ENCODE measurements at places on chromosomes 7 and 10. TPM values are rescaled to one million over a fixed set of nuclear protein-coding genes. Genes with fewer than 3 reads are reported as not detected.
A peak's percentile ranks its signal among the peaks of the same experiment; 100 is the strongest.

GRCh38 chr7:29091715-29092114, 54.6 kb downstream of the CPVL start:
- H3K27ac ChIP-seq, result no peak overlapping the region
- no peak overlapping the region for H3K4me3 ChIP-seq
- no peaks in the 10 kb centered on the region for H3K36me3 ChIP-seq
- no peak for DNase-seq
- no peaks in the 10 kb centered on the region for H3K4me1 ChIP-seq

DNA sequence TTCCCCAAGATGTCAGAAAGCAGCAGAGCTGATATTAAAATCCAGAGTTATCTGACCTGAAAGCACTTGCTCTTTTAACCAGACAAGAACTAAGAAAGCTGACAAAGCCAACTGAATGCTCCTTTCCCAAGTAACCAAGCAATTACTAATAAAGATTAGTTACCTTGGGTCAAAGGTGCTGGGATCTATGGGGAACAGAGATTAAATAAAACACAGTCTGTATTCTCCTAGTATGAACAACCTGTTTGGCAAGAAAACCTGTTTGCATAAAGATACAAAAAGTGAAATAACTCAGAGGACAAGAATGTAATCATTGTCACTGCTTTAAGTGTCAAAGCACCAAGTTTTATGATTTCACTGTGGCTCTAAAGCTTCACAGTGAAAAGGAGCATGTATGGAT, 35.7 kb downstream of the ITPRID1 start:
- H3K27ac ChIP-seq, result no peak overlapping the region
- DNase-seq, result no peak
- H3K36me3 ChIP-seq, result no peaks in the 10 kb centered on the region
- H3K4me1 ChIP-seq, result no peaks in the 10 kb centered on the region

- H3K4me1 ChIP-seq, result no peaks in the 10 kb centered on the region
- H3K27ac ChIP-seq, result no peak overlapping the region
- no peak for DNase-seq
- H3K27me3 ChIP-seq, result no peaks in the 10 kb centered on the region
- no peak overlapping the region for H3K4me3 ChIP-seq
These were observed 16.0 kb downstream of the AKR1C8 start for GRCh38 chr10:5168897-5169420.

DNA sequence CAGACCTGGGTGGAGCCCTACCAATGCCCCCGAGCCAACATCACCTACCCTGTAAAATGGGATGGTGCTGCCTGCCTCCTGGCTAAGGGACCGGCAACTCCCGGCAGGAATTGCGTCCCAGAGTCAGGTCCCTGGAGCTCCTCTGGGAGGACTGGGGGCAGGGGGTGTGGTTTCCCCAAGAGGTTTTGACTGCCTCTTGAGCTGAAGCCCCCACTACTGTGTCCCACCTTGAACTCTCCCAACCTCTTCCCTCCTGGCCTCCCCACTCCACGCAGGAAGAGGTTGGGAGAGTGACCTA, 1.3 kb downstream of the SH2B2 start:
- H3K4me1 ChIP-seq, result peaks cover 57% of the 10 kb centered on the region
- H3K27ac ChIP-seq, result no peak overlapping the region
- DNase-seq, result no peak
- H3K36me3 ChIP-seq, result no peaks in the 10 kb centered on the region
- H3K27me3 ChIP-seq, result no peaks in the 10 kb centered on the region

SPAG6 gene
- not detected for total RNA-seq

- no peak overlapping the region for H3K27ac ChIP-seq
- no peaks in the 10 kb centered on the region for H3K4me1 ChIP-seq
- DNase-seq, result no peak
- no peak overlapping the region for H3K4me3 ChIP-seq
These were observed 1584.4 kb upstream of the LRRTM3 start for GRCh38 chr10:65341323-65341925.

CRPPA gene
- total RNA-seq, result 1.0 TPM

DNA sequence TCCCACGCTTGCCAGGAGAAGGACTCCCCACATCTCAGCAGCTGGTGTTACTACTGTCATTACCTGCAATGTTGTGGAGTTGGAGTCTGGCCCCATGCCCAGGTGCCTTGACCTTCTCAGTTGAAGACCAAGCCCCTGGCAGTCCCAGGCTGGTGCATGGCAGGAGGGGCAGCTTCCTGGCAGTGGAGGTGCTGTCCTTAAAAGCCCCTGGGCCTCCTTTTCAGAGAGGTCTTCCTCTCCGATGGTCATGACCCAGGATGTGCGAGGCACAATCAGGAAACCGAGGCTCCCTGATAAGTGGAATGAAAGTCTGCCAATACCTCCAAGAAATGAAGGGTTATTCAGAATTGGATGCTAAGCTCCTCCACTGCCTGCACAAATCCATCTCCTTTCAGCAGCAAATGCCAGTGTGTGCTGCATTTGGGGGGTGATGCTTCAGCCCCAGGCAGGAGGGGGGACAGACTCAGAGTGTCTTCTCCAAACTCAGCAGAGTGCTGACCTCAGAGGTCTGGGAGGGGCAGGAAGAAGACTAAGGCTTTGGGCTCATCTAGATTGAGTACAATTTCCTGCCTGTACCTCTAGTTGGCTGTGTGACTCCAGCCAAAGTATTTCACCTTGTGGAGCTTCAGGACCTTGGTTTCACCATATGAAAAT, 97.0 kb upstream of the DDC start:
- no peaks in the 10 kb centered on the region for H3K36me3 ChIP-seq
- H3K4me3 ChIP-seq, result peak overlapping the region; percentile 12
- no peak overlapping the region for H3K27ac ChIP-seq
- H3K27me3 ChIP-seq, result no peaks in the 10 kb centered on the region

PCLO gene
- total RNA-seq, result not detected

DNA sequence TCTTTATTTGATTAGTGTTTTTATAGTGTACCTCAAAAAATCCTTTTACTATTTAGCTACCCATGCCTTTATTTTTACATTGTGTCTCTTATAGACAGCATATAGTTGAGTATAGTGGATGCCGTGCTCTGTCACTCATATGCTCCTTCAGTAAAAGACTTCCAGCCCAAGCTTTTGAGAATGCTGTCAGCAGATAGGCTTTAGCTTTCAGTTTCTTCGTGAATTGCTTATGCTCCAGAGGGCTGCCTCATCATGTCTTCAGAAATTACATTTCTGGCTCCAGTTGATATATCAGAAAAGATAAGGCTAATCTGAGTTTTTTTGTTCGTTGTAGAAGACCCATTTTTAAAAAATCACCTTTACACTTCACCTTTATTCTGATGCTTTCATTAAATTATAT, 332.0 kb downstream of the NXPH1 start:
- H3K27me3 ChIP-seq, result no peaks in the 10 kb centered on the region
- no peaks in the 10 kb centered on the region for H3K4me1 ChIP-seq
- no peak overlapping the region for H3K27ac ChIP-seq
- H3K36me3 ChIP-seq, result no peaks in the 10 kb centered on the region
- no peak for DNase-seq

DNA sequence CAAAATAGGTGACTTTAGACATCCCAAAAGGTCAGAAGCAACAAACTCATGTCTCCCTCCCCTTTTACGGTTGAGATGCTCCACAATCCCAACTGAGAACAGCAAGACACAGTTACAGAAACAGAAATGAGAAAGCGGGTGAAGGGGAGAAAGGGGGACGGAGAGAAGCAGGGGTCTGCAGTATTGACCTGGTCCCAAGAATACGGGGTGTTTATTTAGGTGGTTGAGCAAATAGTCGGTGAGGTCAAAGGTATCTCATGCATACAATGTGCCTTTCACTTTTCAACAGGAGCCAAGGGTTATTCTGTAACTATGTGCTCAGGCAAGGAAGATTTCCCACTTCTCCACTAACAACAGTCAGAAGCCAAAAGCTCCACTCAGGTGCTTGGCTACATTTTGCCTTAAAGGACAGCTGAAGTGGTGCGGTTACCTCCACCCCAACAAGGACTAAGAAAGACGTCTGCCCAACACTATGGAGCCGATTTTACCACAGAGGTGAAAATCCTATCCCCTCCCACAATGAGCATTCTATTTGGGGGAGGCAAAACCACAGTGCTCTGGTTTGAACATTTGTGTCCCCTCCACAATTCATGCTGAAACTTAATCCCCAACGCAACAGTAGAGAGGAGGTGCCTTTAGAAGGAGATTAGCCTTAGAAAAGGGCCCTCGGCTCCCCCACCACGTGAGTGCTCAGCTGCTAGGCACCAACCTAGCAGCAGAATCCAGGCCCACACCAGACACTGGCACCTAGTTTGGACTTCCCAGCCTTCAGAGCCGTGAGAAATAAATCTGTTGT, 77.9 kb downstream of the PARD3 start:
- no peaks in the 10 kb centered on the region for H3K4me1 ChIP-seq
- peaks cover 10% of the 10 kb centered on the region for H3K27me3 ChIP-seq
- no peak overlapping the region for H3K4me3 ChIP-seq
- H3K27ac ChIP-seq, result no peak overlapping the region
- no peaks in the 10 kb centered on the region for H3K36me3 ChIP-seq

DTX2 gene
- total RNA-seq, result 18.2 TPM

Data from CD4-positive, alpha-beta T cell (primary cell).